NCI-H510A (cell line): ENCODE measurements at places on chromosomes 3 and 15.

GRCh38 chr3:77303955-77304699 lies 264.2 kb downstream of the ROBO2 start:
- DNase-seq, result no peak

- DNase-seq, result no peak
Measured at GRCh38 chr3:194256040-194256945, 94.8 kb downstream of the CPN2 start.

GRCh38 chr3:194098081-194098842 lies 37.7 kb upstream of the HES1 start:
- no peak for DNase-seq

DNA sequence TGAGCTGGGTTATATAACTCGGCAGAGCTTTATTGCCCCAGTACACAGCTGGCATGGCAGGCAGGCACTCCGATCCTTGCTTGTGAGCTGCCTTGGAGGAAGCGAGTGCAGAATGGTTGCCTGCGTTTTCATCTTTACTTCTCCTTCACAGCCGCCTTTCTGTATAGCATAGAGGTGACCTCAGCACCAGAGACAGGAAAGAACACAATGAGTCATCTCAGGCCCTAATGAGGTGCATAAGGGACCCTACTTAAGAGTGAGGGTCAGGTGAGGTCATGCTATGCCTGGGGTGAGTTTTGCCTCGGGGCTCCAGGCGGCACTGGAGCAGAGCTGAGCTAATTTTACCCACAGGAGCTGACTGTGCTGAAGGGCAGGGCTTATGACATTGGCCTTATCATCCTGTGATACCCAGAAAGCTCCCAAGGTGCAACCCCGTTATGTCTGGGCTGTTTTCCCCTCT lies 43.5 kb downstream of the LPP start:
- DNase-seq, result no peak
